ENCODE measurements at places on chromosomes 12 and 14. TPM values are rescaled to one million over a fixed set of nuclear protein-coding genes. Genes with fewer than 3 reads are reported as not detected.

Gene SELPLG
- total RNA-seq: 0.46 TPM

Gene PKP2
- 21.7 TPM for total RNA-seq

DNA sequence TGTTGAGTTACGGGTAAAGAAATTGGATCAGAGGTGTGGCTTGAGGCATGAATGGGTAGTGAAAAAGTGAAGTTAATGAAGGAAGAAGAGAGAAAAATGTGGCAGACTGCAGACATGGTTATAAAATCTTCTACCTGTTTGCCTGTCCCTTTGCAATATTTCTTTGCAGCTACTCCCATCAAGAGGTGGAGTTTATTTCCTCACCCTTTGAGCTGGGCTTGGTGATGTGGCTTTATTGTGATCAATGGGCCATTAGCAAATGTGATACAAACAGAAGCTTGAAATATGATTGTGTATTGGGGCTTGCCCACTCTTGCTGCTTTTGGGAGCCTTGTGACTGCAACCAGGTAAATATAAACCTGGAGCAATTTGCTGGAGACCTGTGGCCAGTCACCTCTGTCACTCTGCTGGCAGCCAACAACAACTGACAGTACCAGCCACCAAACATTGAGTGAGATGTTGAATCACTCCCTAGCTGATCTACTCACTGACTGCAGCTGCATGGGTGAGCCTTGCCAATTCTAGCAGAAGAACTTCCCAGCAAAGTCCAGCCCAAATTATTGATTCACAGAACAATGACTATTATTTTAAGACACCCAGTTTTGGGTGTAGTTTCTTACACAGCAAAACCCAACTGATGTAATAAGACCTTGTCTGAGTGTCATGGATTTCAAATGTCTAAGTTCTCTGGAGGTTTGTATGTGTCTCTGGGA lies 151.0 kb upstream of the ATP2B1 start:
- DNase-seq: no peak

GRCh38 chr12:27334721-27335082 lies 2.1 kb downstream of the BMAL2 start:
- no peak for DNase-seq

- no peak for DNase-seq
These were observed 504.9 kb downstream of the DIO2 start for GRCh38 chr14:79706382-79706781.

Measured in WTC11 (cell line).